ENCODE measurements at places on chromosomes 5 and 9. TPM values are rescaled to one million over a fixed set of nuclear protein-coding genes. Genes with fewer than 3 reads are reported as not detected.

The CDX1 gene
- not detected for total RNA-seq

The TRIM36 gene
- 20.0 TPM for total RNA-seq

The MAMDC4 gene
- total RNA-seq, result 0.12 TPM

The SPINK7 gene
- total RNA-seq, result not detected

The PPP2R2B gene
- total RNA-seq, result 0.62 TPM

DNA sequence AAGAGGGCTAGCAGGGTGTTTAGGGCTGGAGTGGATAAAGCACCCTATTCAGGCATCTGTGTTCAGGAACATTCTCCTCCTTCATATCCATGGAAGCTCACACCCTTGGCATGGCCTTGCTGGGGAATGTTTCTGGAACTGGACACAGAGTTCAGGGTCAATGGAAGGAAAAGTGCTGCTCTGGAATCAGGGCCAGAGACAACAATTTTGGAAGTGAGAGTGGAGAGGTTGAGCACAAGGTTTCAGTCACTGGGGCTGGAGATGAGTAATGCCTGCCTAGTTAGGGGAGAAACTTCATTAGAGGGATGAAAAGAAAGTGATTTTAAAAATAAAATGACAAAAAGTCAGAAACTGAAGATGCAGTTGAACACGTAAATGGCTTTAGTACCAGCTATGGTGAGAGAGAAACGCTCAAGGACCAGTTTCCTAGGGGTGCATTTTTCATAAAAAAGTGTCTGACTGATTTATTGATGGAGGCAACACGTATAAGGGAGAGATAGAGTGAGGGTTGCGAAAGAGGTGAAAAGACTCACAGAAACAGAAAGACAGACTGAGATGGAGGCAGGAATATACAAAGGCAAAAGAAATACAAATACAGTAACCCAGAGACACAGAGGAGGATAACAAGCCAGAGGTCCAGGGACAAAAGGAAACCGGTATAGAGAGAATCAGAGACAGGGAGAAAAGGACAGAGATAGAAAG, 8.0 kb upstream of the TNFSF15 start:
- no peak for DNase-seq

- DNase-seq, result peak; percentile 75
Measured at GRCh38 chr9:97737429-97737828, 40.3 kb upstream of the XPA start.

DNA sequence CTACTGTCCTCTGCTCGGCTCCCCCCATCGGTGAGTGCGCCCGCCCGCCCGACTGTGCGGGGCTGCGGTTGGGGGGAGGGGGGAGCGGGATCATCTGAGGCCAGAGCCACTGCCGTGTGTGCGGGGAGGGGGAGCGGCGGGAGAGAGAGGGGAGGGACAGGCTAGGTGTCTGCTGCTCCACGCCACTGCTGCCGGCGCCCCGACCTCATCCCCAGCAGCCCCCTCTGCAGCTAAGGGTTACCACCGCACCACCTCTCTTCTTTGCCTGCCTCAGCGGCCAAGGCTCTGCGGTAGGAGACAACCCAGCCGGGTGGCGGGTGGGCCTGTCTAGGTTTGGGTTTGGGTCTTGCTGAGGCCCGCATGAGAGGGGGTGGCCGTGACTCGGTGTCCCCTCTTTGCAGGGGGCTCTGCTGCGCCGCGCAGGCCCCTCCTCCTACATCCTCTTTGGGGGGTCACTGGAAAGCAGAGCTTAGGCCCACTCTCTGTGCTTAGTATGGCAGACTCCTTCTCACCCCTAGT, 670 bp upstream of the PURA start:
- no peak for DNase-seq

DNA sequence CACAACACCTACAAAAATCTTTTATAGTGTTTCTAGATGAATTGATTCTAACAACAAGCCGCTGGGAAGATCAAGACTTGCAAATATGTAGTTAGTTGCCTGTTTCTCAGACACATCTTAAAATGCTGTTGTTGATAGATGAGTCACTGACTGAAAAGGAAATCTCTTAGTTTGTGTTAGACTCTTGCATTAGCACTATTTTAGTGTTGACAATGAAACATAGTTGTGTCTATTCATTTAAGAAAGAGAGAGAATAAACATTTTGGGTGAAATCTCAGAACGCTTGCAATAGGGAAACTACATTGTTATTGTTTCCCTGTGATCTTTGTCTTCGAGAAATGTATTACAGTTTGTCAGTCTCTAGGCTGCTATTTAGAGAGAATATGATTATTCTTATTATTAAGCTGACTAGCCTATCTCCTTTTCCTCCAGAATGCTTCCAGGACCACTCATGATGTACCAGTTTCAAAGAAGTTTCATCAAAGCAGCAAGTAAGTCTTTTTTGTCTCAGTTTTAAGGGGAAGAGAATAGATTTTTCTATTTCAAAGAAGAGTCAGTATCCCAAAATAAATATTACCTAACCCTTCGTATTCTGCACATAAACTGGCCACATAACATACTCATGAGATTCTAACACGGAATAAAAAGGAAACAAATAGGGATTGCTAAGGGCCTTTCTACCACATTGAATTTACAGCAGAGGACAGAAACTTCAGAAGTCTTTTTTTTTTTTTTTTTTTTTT, 285.6 kb downstream of the ARHGAP26 start:
- DNase-seq, result no peak

DNA sequence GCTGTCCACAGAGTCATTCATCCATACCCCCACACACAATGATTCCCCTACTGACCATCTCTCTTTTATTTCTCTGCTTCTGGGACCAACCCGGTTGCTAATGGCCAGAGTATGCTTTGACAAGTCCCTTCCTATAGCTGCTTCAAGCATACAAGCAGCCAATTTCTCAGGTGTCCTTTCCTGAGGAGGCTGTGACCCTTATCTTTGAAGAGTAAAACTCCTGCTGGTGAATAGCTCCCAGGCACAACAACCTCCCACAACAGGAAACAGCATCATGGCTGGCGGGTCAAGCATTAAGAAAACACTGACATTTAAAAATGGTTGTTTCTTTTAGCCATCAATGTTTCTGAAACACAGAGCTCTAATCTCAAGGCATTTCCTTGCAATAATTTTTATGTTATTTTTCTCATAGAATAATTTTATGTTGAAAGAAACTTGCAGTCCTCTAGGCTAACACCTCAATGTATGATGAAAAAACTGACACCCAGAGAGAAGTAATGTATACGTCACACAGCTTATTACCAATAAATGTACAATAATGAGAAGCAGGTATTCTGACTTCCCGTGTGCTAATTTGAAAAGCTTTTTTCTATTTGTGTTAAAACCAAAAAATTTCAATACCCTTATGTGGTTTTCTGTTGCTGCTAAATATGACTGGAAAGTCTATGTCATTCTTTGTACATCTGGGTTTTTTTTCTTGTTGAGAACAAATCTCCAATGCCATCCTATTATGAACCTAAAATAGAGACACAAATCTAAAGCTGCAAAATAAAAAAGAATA, 7.5 kb upstream of the PAM start:
- DNase-seq, result no peak

DNA sequence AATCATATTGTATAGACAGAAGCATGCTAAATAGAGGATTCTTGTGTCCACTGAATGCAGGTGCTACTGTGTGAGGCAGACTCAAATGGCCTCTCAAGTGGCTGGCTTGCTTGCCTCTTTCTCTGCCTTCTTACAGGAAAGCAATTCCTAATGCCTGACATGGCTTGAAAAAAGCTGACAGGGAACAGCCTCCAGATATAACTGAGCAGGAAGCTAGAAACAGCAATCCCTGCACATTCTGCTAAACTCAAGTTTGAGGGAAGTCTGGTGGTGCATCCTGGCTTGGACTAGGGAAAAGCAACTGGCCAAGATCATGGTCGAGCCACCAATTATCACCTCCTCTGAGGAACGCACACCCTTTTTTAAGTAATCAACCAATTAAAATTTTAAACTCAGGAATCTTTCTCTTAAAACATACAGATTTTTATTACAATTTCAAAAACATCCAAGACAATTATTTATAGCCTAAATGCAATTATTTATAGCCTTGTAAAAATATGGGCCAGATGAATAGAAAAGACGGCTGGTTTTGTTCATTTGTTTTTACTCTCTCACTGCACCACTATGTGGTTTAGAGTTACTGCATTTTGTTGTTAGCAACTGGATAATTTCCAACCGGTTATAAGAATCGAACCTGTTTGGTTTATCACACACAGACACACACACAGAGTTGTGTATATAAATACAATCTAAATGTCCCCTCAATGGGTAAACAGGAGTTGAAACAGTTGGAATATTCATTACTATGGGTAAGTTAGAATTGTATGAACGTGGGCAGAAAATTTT, 290.9 kb upstream of the ANKRD55 start:
- DNase-seq, result no peak

GRCh38 chr9:131651599-131651998, 88.3 kb downstream of the RAPGEF1 start:
- DNase-seq, result no peak

- peak; percentile 63 for DNase-seq
Measured at GRCh38 chr5:157993986-157994691, 135.2 kb upstream of the CLINT1 start.

DNA sequence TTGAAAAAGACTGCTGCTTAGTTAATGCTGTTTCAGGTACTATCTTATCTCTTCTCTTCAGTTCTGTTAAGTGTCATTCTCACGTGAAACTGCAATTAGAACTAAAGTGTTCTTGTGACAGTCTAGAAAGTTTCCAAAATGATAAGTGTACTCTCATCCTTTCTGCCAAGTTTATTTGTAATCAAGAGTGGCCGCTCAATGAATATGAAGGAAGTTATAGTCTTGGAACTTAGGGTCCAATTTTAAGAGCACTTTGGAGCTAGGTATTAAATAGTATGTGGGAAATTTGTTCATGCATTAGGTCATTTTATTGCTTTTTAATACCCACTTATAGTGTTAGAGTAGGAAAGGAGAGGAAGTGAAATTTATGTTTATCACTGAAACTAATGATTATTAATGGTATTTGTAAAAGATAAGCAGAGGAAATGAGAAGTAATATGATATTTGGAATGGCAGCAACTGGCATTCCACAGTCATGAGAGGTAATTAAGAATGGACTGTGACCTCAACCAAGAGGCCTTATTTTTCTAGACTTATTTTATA, 20.4 kb downstream of the XRCC4 start:
- DNase-seq, result no peak

- no peak for DNase-seq
Measured at GRCh38 chr5:140556438-140556837, 835 bp downstream of the SRA1 start.
